ENCODE measurements at places on chromosomes 12 and 14. TPM values are rescaled to one million over a fixed set of nuclear protein-coding genes. Genes with fewer than 3 reads are reported as not detected.

DNA sequence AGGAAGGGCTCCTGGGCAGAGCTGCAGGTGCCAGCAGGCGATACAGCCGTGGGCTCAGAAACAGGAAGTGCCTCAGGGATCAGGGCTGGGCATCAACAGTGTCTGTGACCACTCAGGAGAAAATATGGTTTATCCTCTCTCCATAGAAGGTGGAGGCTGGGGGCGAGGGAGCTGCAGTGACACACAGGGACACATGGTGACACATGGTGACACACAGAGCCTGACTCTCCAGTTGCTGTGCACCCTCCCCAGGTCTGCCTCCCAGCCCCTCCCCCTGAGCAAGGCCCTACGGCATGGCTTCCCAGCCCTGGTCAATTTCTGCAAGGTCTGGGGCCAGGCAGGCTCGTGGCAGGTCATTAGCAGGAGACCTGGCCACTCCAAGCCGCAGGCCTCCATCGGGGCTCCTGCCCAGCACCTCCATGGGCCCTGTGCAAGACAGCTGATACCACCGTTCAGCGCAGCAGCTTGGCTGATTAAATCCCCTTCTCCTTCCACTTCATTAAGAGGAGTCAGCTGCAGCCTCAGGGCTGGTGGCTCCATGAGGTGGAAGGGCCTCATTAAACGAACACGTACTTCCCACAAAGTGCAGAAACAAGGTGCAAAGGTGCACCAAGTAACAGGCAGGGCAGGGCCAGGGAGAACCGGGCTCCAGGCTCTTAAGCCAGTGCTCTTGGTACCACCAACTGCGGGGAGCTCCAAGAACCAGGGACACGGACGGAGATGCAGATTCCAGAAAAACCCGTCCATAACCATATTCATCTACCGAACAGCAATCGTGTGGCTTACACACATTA is 60.7 kb downstream of the CCNK start:
- DNase-seq, result peak; percentile 36

DNA sequence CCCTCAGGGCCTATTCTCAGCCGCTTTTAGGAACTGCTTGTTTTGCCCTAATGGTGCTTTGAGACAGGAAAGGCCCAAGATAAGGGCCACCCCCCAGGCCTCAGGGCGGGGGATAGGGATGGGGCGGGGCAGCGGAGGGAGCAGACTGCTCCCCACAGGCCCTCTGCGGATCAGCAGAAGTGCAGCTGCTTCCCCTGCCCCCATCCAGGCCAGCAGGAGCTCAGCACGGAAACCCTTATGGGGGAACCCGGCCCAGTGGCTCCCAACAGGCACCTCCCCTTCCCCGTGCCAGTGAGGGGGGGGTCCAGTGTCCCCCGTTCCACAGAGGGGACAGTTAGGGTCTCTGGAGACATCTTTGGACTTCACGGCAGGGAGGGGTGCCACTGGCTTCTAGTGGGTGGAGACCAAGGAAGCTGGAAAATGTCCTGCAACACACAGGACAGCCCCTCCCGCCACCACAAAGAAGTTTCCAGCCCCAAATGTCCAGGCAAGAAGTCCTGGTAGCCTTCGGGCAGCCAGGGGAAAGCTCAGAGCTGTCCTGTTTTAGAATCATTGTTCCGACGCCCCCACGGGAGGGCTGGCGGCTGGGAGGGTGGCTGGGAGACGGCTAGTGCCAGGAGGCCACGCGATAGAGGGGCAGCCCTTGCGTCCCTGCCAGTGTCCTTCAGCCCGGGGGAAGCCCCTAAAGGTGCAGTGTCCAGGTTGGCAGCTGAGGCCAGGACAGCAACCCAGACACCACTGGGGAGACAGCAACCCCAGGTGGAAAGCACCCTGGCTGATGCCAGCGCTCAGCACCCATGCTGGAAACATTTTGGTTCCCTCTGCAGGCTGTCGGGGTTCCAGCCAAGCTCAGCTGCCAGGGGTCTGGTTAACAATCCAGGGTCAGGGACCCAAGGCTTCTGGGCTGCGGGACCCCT is 10.4 kb upstream of the GPR132 start:
- peak; percentile 89 for DNase-seq

DNA sequence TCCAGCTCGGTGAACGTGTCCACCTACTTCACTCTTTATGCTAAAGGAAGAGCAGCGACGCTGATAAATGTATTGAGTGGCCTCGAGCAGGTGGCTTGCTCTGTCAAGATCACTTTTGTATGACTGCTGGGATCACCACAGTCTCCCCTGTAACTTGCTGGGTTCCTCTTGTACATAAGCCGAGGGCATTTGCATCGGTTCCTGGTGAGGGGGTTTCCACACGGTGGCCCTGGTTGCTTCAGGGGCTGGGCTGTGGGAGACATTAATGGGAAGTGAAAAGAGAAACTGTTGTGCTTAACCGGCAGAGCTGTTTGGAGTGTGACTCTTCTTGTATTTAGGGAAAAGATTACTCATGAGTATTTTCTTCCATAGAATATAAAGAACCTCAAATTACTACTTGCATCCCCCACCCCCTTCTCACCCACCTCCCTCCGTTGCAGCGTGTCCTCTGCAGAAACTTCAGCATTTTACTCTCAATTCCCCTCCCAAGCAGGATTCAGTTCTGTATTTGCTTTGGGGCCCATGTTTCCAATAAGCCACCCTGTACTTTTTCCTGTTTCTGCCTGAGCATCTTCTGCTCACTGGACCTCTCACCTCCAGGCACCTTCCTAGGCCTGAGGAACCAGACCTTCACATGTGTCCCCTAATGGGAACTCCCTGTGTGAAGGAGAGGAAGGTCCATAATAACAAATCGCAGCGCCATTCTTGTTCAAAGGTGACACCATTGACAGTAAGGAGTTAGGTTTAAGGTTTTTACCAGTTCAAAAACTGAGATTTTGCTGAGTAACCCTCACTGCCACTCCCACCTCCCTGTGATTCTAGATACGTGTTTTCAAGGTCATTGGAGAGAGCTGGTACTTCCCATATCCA is 187.0 kb downstream of the ETV6 start:
- peak; percentile 64 for DNase-seq

- no peak for DNase-seq
Measured at GRCh38 chr12:117674313-117674712, 294.5 kb downstream of the KSR2 start.

GRCh38 chr14:53954551-53955228 is 1.9 kb downstream of the BMP4 start:
- DNase-seq, result peak; percentile 81

GRCh38 chr12:47816403-47817271 is 3.1 kb downstream of the HDAC7 start:
- DNase-seq, result peak; percentile 68

- DNase-seq, result peak; percentile 74
Measured at GRCh38 chr12:118500299-118500698, 123.9 kb downstream of the SUDS3 start.

DNA sequence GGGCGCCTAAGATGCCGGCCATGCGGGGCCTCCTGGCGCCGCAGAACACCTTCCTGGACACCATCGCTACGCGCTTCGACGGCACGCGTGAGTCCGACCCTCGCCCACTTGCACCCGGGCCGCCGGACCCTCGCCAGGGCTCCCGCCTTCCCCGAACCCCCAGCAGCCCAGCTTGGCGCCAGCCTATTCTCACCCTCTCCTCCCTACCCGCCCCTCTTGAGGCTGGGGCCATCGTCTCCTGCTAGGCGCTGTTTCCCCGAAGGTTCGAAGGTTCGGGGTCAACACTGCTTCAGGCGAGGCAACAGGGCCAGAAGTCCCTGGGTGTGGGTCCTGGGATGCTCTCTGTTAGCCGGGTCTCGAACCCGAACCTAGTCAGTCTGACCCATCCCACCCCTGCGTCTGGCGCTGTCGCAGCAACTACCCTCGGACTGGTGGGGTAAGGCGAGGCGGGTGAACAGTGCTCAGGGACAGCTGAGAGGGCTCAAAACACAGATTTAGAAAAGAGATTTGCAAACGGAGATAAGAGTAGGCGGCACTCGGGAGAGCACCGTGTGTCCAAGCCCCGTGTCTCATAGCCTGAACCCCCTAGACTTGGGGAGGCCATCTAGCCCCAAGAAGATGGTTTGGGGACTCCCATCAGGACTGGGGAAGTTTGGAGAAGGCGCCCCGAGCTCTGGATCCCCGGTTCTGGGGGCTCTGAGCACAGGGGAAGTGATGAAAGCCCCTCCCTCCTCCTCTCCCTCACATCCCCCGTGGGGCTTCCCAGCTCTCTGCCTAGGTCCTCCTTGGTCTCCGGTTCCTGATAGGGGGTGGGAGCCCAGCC is 787 bp downstream of the KCNH3 start:
- no peak for DNase-seq

DNA sequence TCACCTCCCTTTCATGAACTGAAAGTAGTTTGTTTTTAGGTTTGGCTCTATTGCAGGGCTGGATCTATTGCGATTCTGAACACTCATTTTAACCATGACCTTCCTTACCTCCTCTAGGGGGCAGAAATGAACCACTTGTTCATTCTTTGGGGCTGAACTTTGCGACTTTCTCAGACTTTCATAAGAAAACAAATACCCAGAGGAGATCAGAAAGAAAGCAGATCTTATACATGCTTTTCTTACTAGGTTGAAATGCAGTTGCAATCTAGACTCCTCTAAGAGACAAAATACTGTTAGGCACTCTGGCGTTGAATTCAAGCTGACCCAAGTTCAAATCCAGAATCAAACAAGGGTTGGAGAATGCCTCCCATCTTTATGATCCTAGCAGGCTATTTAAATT is 32.6 kb upstream of the PLEKHG3 start:
- DNase-seq, result no peak

GRCh38 chr12:2417481-2418160 is 364.8 kb downstream of the CACNA1C start:
- no peak for DNase-seq

DNA sequence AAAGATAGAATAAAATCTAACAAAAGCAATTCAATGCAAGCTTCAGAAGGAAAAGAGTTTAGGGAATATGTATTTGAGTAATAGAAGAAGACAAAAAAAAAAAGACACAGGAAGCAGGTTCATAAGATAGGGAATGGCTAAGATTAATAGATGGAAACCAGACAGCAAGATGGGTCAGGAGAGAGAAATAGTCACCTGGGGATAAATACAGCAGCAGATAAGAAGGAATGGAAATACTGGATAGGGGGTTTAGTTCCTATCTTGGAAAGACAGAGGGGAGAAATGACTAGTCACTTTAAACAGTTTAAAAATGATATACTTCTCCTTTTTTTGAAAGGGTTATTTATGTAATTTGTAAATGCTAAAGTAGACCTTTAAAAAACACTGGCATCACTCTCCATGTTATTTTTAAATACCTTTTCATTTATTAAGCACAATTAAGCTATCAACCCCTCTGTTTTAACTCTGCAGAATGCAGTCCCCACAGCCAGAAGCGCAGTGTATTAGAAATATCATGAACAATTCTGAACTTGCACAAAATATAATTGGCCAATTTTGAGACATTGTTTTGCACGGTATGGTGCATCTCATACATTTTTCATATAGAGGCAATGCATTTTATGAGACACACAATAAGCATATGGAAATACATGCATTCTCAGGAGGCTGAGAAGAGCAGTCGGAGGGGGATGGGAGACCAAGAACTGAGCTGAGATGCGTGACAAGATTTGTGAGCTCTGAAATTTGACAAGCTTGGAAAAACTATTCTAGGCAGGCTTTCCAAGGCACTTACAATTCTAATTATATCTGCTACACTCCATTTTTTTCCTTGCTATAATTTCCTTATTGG is 303.4 kb upstream of the PRICKLE1 start:
- no peak for DNase-seq

- DNase-seq, result no peak
Measured at GRCh38 chr12:22627371-22627770, 2.4 kb downstream of the ETNK1 start.

DNA sequence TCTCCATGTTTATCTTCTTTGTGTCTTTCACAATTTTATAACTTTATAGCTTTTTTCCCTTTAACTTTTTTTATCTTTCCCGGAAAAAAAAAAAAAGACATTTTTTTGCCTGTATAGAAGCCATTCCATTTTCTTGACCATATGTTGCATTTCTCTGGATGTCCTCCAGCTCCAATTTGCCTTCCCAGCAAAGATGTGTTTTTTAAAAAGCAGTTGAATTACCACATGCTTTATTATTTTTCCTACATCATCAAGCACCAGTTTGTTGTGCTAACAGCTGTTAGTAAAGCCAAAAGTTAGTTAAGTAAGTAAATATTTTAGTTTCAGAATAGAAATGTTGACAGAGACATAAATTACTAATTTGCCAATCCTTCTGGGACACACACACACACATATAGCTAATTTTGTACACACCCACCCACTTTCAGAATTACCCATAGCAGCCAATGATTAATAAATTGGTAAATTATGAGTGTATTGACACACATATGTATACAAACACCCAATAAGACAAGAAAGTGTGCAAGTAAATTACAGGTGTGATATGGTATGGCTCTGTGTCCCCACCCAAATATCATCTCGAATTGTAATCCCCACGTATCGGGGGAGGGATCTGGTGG is 118.3 kb downstream of the SLC38A6 start:
- DNase-seq, result no peak

- no peak for DNase-seq
Measured at GRCh38 chr14:76584271-76584702, 177.0 kb upstream of the VASH1 start.

DNA sequence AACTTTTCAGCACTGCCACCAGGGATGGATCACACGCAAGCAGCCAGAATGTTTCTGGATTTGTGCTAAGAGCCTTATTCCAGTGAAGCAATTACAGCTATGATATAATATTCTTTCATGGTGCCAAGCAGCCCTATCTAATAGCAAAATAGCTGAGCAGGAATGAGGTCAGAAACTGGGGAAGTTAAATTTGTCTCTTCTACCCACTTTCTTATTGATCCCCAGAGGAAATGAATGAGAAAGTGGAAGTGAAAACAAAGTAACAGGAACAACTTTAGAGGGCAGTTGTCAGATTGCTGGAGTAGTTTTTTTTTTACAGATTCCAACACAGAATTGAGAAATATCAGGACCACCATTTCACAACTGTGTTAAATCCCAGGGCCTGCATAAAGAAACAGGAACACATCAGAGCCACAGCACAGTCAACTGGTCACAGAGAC is 44.8 kb downstream of the GCH1 start:
- DNase-seq, result no peak

- DNase-seq, result no peak
Measured at GRCh38 chr12:77736219-77736965, 94.3 kb upstream of the NAV3 start.

DNA sequence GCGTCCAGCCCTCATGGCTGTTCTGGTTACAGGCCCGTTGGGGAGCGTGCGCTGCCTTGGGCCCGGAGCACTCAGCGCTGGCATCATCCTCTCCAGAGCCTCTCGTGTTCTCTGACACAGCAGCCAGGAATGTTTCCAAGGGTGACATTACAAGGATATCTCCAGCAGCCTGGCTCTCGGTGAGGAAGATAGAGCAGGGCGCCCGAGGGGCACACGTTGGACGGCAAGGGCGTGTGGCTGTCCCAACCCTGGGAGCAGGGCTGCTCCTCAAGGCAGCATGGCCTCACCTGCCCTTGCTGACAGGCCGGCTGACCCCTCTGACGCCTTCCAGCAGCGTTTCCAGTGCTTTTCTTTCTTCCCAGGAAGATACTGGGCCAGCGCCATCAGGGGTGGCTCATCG is 14.4 kb downstream of the LRCOL1 start:
- no peak for DNase-seq

- DNase-seq, result no peak
Measured at GRCh38 chr12:131592972-131593371, 117.9 kb upstream of the SFSWAP start.

NPAS3 gene
- 0.48 TPM for polyA plus RNA-seq

FOXG1 gene
- 0.20 TPM for polyA plus RNA-seq

PIANP gene
- polyA plus RNA-seq, result 0.18 TPM

CD163L1 gene
- 0.66 TPM for polyA plus RNA-seq

PZP gene
- polyA plus RNA-seq, result 0.36 TPM

SMIM10L1 gene
- 16.2 TPM for polyA plus RNA-seq

MYF6 gene
- polyA plus RNA-seq, result 0.11 TPM

SMOC1 gene
- 13.4 TPM for polyA plus RNA-seq

CD4 gene
- polyA plus RNA-seq, result 2.5 TPM
